ENCODE measurements at places on chromosomes 11 and 22.

DNA sequence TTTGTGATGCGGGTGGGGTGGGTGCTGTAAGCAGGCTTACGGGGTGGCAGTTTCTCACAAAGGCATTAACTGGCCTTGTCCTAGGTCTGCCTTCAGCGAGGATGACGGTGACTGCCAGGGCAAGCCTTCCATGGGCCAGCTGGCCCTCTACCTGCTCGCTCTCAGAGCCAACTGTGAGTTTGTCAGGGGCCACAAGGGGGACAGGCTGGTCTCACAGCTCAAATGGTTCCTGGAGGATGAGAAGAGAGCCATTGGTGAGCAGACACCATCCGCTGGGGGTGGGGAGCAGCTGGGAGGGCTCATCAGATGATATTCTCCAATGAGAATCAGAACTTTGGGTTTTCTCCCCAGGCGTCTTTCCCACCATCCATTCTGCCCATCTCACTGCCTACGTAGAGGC is 5.8 kb downstream of the TCN2 start:
- DNase-seq: no peak

DNA sequence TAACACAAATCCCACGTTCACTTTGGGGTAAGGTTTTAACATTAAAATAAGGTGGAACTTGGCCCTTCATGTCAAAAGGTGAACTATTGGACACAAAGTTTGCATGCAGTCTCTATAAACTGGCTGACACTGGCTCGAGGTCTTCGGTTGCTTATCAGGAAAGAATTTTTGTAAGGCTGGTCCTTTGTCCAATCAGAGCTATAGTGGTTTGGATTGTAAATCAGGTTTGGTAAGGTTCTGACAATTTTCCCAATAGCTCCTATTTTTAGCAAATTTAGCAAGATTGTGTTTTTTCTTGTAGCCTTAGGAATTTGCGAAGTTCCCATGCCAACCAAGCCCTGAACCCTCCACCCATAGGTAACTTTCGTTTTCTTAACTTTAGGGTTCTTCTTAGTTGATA is 17.6 kb upstream of the MED17 start:
- DNase-seq: no peak

GRCh38 chr22:48568736-48569330 is 1258.8 kb downstream of the BRD1 start:
- no peak for DNase-seq

DNA sequence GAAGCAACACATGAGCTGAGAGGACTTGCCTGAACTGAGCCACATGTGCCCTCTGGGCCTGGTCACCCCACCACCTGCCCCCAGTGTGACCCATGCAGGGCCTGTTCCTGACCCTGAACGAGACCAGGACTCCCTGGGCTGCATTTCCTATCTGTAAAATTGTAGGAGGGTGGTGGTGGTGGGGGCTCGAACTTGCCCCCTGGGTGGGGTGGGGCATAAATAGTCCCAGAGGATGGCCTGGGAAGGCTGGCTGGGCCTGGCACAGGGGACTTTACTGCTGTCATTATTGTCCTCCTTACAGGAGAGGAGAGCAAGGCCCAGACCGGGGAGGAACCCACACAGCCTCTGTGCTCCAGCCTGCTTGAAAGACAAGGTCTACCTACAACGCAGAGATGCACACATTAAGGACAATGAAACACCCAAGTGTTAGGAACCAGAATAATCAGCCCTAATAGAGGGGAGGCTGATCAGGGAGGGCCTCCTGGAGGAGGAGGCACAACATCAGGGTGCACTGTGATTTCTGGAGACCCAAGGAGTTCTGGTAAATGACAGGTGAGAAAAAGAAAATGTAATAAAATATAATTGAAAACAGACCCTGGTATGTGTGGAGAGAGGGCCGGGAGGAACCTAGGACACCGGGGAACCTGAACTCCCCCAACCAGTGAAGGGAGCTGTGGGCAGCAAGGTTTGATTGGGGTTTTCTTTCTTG is 2.8 kb upstream of the AIFM3 start:
- no peak for DNase-seq

DNA sequence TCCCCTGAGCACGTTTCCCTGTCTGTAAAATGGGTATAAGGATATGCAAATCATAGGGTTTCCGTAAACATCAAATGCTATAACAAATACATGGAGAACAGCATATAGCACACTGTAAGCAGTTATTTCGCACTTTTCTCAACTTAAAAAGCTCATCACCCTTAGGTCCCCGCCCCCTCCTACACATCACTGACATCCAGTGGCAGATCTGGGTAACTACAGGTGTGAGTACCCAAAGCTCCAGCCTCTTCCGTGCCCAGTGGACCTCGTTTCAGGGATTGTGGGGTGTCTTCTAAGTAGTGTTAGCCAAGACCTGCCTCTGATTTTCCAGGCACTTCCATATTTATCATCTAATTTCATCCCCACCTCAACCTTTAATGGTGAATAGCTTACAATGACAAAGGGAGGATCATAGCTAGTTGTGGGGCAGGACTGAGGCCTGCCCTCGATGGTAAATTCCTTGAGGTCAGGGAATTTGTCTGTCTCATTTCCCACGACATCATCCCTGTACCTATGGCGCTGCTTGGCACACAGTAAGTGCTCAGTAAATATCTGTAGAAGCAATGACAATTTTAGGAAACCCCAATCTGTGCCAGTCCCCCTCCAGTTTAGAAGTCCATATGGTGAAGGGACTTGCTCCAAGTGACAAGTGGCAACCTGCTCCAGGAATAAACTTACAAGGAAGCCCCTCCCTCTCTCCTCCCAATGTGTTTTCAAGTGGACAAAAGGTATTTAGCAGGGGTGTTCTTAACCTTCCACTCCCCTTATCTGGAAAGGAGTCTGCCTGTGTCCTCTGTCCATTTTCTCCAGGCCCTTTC is 340.5 kb downstream of the TENM4 start:
- DNase-seq: no peak

DNA sequence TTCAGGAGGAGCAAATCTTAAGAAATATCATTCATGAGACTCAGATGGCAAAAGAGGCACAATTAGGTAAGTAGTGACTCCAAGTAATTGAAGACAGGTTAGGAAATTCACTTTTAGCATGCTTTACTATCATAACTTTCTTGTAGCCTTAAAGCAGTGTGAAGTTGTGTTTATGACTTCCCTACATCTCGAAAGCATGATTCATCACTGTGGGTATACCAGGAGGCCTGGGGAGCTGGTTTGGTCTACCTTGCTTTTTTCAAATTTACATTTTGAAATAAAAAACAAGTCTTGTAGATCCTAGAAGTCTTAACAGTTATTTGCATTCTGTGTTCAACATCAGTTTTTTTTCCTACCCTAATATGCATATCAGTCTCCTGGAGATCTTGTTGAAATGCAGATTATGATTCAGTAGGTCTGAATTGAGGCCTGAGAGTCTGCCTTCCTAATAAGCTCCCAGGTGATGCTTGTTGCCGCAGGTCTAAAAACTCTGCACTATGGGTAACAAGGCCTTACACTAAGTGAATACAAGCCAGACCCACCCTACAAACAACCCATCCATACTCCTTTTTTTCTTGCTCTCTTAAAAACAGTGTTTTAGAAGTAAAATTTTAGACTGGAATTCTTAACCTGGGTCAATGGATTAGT is 41.4 kb downstream of the TTC17 start:
- DNase-seq: no peak

GRCh38 chr22:17514084-17514483 is 49.2 kb upstream of the SLC25A18 start:
- DNase-seq: no peak

- DNase-seq: no peak
Measured at GRCh38 chr22:50048061-50048765, 9.9 kb downstream of the TTLL8 start.

GRCh38 chr11:75453916-75454655 is 21.1 kb upstream of the KLHL35 start:
- DNase-seq: no peak

DNA sequence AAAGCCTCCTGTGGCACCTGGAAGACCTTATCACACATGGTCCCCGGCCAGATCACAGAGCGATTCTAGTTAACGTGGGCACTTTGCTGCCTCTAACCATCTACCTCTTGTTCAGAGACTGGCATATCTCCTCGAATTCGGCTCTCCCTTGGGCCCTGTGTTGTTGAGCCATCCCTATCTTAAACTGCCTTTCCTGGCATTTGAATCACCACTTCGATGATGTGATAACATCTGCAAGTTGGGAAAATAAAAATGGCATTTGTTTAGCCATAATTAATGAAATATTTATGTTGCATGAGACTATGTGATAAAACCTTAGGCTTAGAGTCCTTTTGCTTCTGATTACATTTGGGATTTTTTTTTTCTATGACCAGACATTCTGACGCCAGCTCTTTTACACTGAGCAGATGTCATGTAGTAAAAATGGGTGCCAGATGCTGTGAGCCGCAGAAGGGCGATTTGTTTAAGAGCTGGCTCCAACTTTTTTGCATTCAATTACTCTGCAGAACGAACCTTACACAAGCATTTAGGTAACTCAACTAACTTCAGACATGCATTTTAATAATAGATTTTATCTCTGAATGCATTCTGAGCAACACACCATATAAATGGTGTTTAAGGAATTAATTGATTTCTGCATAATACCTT is 58.5 kb upstream of the PARVA start:
- no peak for DNase-seq

DNA sequence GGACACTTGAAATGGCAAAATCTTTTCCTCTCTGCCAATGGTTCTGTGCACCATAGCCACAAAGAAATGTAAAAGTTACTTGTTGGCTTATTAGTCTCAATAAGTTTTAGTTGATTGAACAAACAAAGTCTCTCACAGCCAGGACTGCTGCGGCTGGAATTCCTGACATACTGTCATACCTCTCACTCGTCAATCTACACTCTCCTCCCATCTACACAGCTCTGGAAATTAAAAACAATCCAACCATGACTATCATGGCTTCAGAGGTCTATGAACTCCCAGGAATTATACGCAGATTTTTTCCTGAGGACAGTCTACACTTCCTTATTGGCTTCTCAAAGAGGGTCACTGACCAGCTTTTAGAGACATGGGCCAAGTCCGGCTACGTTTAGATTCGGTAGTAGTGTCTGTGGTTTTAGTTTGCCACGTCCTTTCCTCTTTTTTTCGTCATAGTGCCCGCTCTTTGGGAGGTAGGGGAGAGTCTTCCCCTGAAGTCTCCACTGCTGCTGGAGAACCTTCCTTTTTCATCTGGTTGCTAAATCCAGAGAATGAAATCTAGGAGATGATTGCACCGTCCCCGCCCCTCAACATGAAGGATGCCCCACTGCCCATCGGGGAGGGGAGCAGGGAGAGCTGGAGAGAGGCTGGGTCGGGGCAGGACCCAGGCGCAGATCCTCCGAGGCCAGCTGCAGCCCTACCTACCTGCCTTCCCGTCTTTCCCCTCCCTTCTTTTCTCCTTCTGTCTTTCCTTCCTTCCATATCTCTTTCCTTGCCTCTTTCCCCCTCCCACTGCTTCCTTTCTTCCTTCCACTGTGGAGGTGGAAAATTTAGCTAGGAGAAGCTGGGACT is 1.0 kb upstream of the PLEKHB1 start:
- DNase-seq: no peak

DNA sequence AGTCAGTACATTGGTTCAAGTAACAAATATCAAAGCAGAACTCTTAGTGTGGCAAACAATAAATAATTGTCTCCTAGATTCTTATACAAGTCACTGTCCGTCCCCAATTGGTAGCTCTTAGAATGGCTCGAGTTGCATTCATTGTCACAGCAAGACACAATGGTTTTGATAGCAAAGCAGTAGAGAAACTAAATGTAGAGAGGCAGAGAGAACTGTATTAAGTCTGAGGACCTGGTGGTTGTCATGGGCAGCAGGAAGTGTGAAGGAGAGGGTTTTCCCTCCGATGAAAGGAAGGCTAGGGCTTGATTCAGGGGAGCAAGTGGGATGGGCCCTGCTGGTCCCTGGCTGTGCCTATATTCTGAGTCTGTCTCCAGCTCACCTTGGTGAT is 36.6 kb downstream of the RCOR2 start:
- DNase-seq: no peak

GRCh38 chr11:131592734-131593133 is 222.3 kb downstream of the NTM start:
- DNase-seq: no peak

GRCh38 chr22:31046539-31047226 is 34.4 kb upstream of the SMTN start:
- DNase-seq: no peak

DNA sequence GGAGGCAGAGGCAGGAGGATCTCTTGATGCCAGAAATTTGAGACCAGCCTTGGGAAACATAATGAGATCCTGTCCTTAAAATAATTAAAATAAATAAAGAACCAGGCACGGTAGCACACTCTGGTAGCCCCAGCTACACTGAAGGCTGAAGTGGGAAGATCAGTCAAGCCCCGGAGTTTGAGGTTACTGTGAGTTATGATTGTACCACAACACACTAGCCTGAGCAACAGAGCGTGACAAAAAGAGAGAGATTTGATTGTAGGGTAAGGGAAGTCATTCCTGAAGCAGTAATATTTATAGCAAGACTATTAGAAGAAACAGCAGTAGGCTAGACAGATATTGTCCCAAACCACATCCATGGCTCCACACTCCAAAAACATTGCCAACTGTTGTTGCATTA is 1408.4 kb upstream of the TENM4 start:
- no peak for DNase-seq

GRCh38 chr22:32697331-32697995 is 104.0 kb upstream of the TIMP3 start:
- DNase-seq: no peak

DNA sequence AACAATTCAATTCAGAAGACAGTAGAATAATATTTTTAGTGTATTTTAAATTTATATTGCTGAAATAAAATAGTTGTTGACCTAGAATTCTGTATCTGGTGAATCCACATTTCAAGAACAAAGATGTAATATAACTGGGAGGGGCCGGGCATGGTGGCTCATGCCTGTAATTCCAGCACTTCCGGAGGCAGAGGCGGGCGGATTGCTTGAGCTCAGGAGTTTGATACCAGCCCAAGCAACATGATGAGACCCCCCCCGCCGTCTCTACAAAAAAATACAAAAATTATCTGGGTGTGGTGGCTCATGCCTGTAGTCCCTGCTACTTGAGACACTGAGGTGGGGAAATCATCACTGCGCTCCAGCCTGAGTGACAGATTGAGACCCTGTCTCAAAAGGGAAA is 72.6 kb downstream of the CD82 start:
- DNase-seq: no peak

- DNase-seq: peak; percentile 51
Measured at GRCh38 chr11:18731949-18732821, 6.2 kb upstream of the IGSF22 start.

DNA sequence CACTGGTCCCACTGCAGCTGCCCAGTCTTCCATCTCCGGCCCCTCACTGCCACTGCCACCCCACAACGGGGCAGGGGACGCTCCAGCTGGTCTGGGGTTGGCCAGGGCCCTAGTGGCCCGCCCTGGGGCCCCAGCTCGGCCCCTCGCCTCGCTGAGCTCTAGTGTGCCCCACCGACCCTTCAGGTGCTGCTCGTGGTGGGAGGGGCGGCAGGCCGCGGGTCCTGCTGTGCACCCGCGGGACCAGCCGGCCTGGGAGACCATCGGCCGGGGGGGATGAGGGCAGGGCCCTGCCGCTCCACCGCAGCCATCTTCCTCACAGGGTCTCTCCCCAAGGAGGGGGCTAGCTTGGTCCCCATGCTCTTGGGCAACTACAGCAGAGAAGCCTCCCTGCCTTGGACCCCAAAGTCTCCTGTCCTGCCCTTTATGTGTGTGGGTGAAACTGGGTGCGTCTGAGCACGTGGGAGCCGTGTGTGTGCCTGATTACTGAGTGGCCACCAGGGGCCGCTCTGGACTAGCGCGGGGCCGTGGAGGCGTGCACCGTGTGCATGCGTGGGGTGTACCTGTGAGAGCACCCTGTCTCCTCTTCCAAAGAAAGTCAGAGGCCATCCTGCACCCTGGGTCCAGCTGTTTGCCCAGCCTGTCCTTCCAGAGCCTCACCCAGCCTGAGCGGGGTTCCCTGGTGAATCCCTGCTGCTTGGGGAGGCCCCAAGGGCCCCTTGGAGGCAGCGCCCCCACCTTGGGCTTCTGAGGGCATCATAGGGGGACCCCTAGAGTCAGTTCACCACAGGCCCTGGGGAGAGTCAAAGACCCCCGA is 6.0 kb upstream of the ACR start:
- DNase-seq: no peak

Measured in stimulated activated CD8-positive, alpha-beta memory T cell treated with anti-CD3 and anti-CD28 coated beads, Interleukin-7, amount 100 ng/mL, for 1 hour (primary cell).